ENCODE measurements at places on chromosomes 7 and 10.

GRCh38 chr10:86023931-86024280, 342.7 kb downstream of the GRID1 start:
- no peak for DNase-seq

- DNase-seq, result no peak
These were observed 311.8 kb upstream of the IMMP2L start for GRCh38 chr7:111873963-111874690.

DNA sequence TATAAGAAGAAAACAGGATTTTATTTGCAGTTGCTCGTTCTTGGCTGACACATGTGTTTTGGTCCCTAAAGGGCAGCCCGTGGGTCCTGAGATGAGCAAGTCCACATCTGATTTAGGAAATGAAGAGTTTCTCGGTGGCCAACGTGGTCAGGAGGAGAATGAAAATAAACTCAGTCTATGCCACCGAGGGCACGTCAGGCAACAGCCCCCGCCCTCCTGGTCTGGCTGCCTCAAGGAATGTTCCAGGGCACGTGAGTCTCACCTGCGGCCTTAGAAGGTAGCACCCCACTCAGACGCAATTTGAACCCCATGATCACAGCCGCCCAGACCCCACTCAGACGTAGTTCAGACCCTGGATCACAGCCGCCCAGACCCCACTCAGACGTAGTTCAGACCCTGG, 197.2 kb downstream of the ADARB2 start:
- no peak for DNase-seq

GRCh38 chr10:3749600-3749999, 35.4 kb downstream of the KLF6 start:
- no peak for DNase-seq

GRCh38 chr10:32971536-32972091, 13.6 kb upstream of the ITGB1 start:
- no peak for DNase-seq

- no peak for DNase-seq
These were observed 397.2 kb upstream of the NPVF start for GRCh38 chr7:25625306-25625992.

DNA sequence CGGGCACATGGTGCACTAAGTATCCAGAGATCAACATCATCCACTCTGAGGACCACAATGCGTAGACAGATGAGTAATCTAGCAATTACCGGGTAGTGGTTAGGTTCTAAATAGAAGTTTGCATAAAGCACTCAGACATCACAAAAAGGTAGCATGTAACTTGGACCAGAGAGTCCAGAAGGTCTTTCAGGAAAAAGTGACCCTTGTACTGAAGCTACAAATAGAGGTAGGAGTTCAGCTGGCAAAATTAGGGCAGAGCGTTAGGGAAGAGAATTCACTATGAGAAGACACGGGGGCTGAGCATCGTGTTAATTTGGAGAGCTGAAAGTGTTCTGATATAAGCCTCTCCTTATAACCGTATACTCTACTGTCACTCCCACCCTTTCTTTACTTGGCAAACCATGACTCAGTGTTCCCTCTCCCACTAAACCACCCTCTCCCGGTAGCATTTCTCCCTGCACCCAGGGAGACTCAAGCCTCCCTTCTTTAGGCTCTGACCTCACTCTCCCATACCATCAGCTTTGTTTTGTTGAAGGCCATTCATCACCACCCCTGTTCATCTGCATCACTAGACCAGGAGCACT, 222.2 kb upstream of the FZD1 start:
- DNase-seq, result no peak

- DNase-seq, result no peak
These were observed 55.4 kb upstream of the KIF5B start for GRCh38 chr10:32111585-32111984.

DNA sequence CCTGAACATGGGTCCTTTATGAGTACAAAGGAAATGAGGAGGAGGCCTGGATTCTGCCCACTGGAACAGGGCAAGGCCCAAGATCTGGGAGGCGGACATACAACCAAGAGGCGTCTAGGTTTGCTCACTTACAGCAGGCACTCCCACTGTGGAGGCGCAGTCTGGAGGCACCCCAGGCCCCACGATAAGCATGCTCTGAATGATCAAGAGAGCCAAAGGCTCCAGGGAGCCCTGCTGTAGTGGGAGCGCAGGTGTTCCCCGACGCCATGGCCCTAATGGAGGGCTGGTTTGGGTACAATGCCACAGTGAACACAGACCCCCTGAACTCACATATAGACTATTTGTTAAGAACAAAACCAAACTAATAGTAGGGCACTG, 88.1 kb downstream of the FAM53B start:
- no peak for DNase-seq

GRCh38 chr10:30014511-30014910, 44.9 kb downstream of the JCAD start:
- DNase-seq, result no peak

- no peak for DNase-seq
These were observed 205.4 kb downstream of the ZMYND11 start for GRCh38 chr10:340646-341045.

GRCh38 chr10:130689743-130690626, 553.8 kb downstream of the GLRX3 start:
- DNase-seq, result no peak

DNA sequence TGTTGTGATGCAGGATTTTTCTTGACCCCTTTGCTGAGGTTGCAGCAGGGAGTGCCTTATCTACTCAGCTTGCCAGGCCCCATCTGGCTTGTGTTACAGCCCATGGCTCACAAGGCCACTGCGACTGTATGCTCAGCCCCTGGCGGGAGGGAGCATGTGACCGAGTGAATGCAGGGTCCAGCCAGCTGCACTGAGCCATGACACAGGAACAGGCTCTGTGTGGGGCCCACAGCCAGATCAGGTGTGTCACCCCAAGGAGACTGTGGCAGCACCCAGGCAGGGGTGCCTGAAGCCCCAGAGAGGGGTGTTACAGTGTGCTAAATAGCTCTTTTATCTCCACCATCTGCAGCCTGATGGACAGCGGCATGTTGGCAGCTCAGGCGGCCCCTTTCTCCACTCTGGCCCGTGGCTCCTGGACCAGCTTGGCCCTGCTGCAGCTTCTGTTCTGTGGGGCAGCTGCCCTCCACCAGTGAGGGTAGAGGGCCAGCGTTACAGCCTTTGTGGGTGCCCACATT, 2.6 kb upstream of the PCBD1 start:
- DNase-seq, result no peak

DNA sequence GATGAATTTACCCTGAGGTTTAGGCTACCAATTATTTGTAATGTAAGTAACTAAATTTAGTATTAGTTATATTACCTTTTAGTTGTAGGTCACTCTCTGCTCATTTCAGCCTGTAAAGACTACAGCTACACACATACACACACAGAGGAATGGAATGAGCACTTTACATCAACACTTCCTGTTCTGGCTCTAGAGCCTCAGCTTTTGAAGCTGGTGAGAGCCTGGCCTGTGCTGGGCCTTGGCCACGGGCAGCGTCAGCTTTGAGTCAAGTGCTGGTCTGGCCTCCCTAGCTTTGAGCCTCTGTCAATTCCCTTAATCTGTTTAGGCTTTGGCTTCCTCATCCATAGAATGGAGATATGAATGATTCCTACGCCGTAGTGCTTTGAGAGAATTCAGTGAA, 141.7 kb downstream of the EGFR start:
- no peak for DNase-seq

DNA sequence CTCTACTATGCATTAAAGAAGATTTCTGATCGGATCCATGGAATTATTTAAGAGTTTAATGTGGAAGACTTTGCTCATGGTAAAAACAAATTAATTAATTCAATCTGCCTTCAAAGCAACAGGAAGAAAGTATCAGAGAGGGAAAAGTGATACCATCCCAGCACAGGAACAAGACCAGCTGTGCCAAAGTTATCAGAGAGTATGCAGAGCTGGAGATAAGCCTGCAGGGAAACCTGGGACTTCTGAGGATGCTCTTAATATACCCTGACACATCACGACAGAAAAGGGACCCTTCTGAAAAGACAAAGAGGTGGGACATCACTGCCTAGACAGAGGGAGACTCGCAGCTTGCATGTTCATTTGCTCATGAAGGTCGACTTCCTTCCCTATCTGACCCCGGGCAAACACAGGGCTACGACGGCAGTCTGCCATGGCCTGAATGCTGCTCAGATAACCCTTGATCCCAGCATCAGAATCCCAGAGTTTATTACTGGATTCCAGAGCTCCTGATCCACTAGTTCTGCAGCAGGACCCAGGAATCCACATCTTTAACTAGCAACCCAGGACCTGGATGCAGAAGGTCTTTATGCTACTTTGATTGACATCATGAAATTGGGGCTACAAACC, 29.5 kb downstream of the FAM171A1 start:
- DNase-seq, result no peak

DNA sequence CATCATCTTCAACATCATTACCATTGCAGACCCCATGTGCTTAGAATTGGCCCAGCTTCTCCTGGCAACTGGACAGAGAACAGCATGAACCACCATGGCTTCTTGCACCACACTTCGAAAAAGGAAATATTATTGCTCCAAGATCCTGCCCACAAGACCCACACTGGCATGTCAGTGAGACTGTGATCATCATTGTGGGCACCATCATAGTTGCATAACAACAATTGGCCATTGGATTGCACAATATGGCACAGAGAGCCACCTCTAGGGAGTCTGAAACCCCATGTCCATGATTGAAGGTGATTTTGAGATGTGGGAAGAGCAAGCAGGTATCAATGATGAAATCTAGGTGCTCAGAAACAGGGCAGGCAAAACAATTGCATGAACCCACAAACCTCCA, 918.9 kb downstream of the GRID1 start:
- no peak for DNase-seq

DNA sequence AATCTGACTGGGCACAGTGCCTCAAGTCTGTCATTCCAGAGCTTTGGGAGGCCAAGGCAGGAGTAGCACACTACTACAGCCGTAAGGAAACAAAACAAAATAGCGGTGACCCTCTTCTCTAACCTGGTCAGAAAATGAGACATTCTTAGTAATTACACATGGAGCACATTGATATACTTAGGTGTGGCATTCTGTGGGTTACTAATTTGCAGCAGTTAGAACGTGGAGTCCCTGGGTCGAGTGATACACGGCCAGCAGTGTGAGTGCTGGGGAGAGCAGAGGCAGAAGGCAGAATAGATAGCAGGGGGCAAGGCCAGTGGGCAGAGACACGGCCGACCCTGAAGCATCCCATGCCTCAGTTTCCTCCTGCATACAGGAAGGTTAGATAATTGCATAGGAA, 28.9 kb upstream of the SFMBT2 start:
- DNase-seq, result no peak

DNA sequence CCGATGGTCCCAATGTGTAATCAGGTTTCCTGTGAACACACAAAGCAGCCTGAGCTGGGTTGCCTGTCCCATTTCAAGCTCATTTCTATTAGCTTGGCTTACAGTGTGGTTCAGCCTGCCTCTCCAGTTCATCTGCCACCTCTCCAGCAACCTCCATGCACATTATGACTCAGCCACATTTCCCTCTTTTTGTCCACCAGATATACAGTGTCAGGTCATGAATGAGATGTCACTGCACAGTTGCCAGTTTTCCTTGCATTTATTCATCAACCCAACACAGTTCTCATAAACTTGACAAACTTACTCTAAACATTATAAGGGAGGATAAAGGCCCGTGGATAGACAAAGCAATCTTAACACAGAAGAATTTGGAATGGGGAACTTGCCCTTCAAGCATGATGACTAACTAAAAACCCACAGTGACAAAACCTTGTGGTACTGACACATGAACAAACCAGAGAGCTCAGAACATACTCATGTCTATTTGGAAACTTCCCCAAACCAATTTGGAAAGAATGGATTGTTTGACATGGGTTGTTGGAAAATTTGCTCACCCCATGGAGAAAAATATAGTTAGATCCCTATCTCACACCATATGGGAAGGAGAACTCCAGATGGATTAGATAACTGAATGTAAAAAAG, 2.5 kb upstream of the CFAP58 start:
- no peak for DNase-seq

- DNase-seq, result peak; percentile 31
These were observed 238.0 kb upstream of the INHBA start for GRCh38 chr7:41940760-41941343.

All from C1 segment of cervical spinal cord (tissue), 14 donors.